ENCODE measurements at places on chromosomes 1 and 21.

GRCh38 chr1:27149084-27149761 is 5.7 kb downstream of the SLC9A1 start:
- no peak for DNase-seq

- no peak for DNase-seq
Observed at GRCh38 chr21:40208948-40209345, 341.7 kb downstream of the PCP4 start.

DNA sequence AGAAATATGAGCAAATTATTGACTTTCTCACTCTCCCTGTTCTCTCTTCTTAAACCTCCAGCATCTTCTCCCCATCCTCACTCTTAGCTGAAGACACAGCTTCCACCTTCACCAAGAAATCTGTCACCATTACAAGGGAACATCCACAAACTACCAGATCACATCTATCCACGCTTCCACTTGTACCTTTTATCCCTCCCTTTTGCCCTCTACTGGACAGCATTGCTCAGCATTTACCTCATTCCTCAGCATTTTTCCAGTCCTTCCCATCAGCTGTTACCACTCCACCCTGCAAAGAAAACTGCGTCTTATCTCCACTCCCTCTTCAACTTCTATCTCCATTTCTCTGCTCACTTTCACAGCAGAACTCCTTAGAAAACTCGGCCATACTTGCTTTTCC is 42.6 kb downstream of the KCNJ6 start:
- peak; percentile 17 for DNase-seq

DNA sequence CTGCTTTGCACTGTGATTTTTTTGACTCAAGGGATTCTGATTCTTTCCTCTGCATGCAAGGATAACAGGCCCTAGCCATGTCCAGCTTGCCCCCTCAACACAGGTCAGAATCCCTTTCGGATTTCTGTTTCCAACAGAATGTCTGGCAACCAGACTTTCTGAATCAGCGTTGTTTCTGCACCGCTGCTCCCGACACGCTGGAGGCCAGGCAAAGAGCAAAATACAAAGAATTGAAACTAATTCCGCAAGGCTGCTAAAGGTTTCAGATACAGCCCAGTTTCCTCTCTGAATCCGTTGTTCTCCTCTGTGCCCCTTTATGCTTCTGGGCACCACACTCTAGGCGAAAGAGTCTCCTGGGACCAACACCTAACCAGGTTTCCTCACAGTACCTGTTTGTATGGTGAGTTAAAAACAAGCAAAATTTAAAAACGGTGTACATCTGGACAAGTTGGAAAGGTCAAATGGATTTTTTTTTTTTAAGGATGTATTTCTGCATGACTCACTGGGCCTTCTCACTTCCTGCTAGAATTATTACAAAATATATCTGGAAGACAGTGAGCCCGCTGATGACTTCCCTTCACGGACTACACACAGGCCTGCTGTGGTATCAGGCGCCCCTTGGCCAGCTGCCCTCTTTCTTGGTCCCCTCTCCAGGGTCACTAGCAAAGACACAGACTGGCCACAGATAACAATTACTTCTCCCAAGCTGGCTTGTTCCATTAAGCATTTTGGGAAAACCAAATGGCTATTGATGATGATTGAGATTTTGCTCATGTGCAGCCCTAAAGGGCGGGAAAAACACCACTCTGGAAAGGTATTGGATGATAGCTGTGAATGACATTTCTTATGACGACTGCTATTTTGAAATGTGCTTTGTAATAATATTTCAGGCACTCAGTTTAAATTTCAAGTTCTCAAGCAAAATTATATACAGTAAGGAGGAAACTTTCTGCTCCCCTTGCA is 118.3 kb downstream of the TGFB2 start:
- DNase-seq: no peak

DNA sequence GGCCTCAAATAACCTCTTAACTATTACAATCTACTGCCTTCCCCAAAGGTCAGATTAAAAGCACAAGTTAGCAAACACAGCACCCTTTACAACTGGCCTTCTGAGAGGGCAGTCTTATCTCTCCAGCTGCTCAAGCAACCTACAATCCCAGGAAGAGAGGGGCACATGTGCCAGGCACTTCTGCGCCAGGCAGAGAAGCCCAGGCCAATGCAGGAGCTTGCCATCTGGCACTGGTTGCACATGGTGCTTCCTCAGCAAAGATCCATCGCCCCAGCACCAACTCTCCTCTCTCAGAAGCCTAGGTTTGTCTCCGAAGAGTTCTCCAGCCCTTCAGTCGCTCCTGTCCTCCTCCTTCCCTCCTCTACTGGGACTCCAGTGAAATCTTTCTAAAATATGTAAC is 2.5 kb downstream of the STK40 start:
- no peak for DNase-seq

- no peak for DNase-seq
Observed at GRCh38 chr1:89622895-89623294, 10.0 kb upstream of the LRRC8C start.
